Stimulated activated memory B cell treated with anti-CD40 and anti-IgM and Interleukin-4, amounts not matched to agents 10 μg/mL and 1 μg/mL and 100 μg/mL, for 72 hours (primary cell): ENCODE measurements at places on chromosomes 1 and 21.

- H3K27me3 ChIP-seq = no peaks in the 10 kb centered on the region
- H3K4me3 ChIP-seq = no peak overlapping the region
- H3K36me3 ChIP-seq = peaks cover 54% of the 10 kb centered on the region
- peaks cover 75% of the 10 kb centered on the region for H3K4me1 ChIP-seq
- no peak for ATAC-seq
Observed at GRCh38 chr1:15969321-15969880, 6.5 kb downstream of the ZBTB17 start.

- H3K27me3 ChIP-seq = peaks cover 28% of the 10 kb centered on the region
- no peak overlapping the region for H3K4me3 ChIP-seq
- no peak overlapping the region for H3K27ac ChIP-seq
- no peaks in the 10 kb centered on the region for H3K4me1 ChIP-seq
- H3K36me3 ChIP-seq = no peaks in the 10 kb centered on the region
Observed at GRCh38 chr1:223631956-223632355, 33.5 kb downstream of the CAPN8 start.

DNA sequence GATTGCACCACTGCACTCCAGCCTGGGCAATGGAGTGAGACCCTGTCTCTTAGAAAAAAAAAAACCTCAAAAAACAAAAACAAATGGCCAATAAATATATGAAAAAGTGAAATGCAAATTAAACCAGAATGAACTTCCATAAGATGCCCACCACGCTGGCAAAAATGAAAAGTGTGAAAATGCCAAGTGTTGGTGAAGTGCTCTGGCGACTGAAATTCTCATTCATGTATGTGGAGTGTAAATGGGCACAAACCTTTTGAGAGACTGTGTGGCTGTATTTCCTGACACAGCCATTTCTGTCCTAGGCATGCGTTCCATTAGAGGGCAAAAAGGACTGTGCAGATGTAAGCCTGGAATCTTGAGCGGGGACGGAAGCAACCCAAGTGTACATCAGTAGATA, 18.3 kb downstream of the YBEY start:
- no peaks in the 10 kb centered on the region for H3K4me1 ChIP-seq
- no peak overlapping the region for H3K4me3 ChIP-seq
- peaks cover 9% of the 10 kb centered on the region for H3K36me3 ChIP-seq
- no peaks in the 10 kb centered on the region for H3K27me3 ChIP-seq

- H3K27ac ChIP-seq = no peak overlapping the region
- no peak for ATAC-seq
- H3K36me3 ChIP-seq = no peaks in the 10 kb centered on the region
- no peak overlapping the region for H3K4me3 ChIP-seq
Observed at GRCh38 chr1:17244821-17245740, 3.8 kb upstream of the PADI3 start.

GRCh38 chr1:157380523-157380922, 171.8 kb downstream of the FCRL5 start:
- no peak overlapping the region for H3K4me3 ChIP-seq
- H3K36me3 ChIP-seq = no peaks in the 10 kb centered on the region
- no peak overlapping the region for H3K27ac ChIP-seq
- H3K27me3 ChIP-seq = peaks cover 11% of the 10 kb centered on the region
- peaks cover 16% of the 10 kb centered on the region for H3K4me1 ChIP-seq

DNA sequence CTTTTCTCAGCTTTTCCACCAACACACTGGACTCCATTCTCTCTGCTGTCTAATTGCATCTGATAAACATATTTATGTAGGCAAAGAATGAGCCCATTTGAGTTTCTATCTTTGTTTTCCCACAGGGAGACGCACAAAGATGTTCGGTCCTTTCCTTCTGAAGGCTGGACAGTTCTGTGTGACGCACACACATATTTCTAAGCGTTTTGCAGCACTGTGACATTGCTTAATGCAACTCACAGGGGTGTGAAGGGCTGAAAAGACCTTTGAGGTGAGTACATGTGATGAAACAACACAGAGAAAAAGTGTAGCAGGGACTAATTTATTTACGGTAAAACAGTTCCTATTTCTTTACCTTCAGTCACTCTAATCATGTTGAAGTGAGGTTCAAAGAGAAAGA, 323.1 kb upstream of the RUNX1 start:
- ATAC-seq = no peak
- no peak overlapping the region for H3K4me3 ChIP-seq
- H3K27ac ChIP-seq = no peak overlapping the region
- H3K4me1 ChIP-seq = peaks cover 6% of the 10 kb centered on the region
- no peaks in the 10 kb centered on the region for H3K27me3 ChIP-seq
- no peaks in the 10 kb centered on the region for H3K36me3 ChIP-seq
